ENCODE measurements at places on chromosomes 7 and 10.

GRCh38 chr7:94697035-94697974 is 41.4 kb upstream of the SGCE start:
- peak; percentile 92 for DNase-seq

DNA sequence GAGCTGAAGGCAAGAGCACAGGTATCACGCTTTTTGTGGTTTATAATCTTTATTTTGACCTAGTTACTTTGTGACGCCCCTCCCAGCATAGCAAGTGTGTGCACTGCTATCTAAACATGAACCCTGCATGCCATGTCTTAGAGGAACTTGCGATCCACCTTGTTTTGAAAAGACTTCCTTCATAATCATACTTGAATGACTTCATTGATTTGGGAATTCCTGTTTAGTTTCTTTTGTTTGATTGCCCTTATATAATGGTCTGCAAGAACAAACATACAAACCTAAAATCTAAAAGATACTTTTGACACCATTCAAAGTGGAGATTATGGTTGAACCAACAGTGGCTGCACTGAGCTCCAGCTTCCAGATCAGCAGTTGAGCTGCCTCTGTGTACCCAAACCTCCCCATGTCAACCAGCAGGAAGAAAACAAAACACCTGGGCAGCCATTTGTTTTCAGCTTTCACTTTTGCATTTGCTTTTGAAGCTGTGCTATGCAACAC is 132.6 kb downstream of the CELF2 start:
- DNase-seq, result no peak

GRCh38 chr10:51403521-51403920 is 295.9 kb downstream of the CSTF2T start:
- no peak for DNase-seq

DNA sequence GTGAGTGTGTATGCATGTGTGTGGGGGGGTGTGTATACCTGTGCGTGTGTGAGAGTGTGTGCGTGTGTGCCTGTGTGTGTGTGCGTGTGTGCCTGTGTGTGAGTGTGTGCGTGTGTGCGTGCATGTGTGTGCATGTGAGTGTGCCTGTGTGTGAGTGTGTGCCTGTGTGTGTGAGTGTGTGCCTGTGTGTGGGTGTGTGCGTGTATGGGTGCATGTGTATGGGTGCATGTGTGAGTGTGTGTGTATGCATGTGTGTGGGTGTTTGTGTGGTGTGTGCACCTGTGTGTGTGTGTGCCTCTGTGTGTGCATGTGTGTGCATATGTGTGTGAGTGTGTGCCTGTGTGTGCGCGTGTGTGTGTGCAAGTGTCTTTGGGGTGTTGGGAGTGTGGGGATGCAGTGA is 6.4 kb downstream of the ANTXRL start:
- no peak for DNase-seq

- no peak for DNase-seq
These were observed 217.8 kb upstream of the NRP1 start for GRCh38 chr10:33552290-33552689.

- peak; percentile 55 for DNase-seq
These were observed 1.1 kb downstream of the KIAA1217 start for GRCh38 chr10:24209946-24210491.

- DNase-seq, result no peak
These were observed 32.3 kb downstream of the PPP2R2D start for GRCh38 chr10:131933016-131933695.

DNA sequence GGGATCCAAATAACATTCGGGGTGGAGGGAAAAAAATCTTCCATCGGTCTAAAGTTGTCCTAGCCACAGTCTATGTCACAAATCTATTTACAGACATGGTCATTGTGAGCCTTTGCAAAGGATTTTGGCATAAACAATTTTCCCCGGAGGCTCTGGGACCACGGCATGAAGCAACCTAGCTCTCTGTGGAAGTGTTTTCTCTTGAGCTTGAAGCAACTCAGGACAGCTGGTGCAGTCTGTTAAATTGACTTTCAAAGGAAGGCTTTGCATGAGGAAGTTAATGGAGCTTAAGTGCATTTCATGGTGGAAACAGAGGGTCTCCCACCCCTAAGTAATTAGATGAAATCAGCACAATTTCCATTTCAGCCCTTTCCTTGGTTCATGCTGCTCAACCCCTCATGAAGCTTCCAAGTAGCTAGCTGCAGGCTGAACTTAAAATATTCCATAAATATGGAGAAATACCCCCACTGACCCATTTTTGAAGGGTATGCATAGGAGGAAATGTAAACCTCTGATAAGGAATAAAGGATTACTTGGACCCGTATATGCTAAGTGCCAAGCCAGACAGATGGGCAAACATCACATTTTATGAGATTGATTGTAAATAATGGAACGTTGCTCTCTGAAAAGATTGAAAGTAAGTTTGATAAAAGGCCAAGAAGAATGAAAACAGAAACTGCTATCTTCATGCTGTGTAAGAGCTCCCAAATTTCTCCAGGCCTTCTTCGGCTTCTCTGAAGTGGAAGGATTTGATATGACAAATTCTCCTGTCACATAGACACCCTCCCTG is 39.9 kb downstream of the CCDC3 start:
- no peak for DNase-seq

GRCh38 chr10:75987616-75988015 is 556.2 kb downstream of the LRMDA start:
- DNase-seq, result no peak

GRCh38 chr10:30437031-30437841 is 3.3 kb downstream of the MAP3K8 start:
- no peak for DNase-seq

GRCh38 chr7:29406366-29406765 is 157.3 kb upstream of the PRR15 start:
- DNase-seq, result no peak

GRCh38 chr7:5495581-5496375 is 72.1 kb upstream of the TNRC18 start:
- no peak for DNase-seq

GRCh38 chr7:141511676-141512396 is 39.4 kb upstream of the AGK start:
- DNase-seq, result no peak

- no peak for DNase-seq
These were observed 34.6 kb upstream of the ANTXRL start for GRCh38 chr10:46251857-46252847.

DNA sequence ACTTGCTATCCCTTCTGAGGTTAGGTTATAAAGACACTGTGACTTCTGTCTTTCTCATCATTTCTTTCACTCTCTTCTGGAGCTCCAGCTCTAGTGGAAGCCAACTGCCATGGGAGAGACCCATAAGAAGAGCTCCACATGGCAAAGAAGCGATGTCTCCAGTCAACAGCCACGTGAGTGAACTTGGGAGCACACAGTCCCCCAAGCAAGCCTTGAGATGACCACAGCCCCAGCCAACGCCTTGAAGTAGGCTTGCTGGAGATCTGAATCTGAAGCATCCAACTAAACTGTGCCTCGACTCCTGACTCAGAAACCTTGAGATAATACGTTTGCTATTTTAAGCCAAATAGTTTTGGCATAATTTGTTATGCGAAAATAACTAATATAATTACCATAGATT is 181.7 kb upstream of the GDF10 start:
- no peak for DNase-seq

- no peak for DNase-seq
These were observed 24.1 kb upstream of the ABCA13 start for GRCh38 chr7:48147078-48147591.

GRCh38 chr7:104124893-104125477 is 82.8 kb downstream of the ORC5 start:
- DNase-seq, result no peak

DNA sequence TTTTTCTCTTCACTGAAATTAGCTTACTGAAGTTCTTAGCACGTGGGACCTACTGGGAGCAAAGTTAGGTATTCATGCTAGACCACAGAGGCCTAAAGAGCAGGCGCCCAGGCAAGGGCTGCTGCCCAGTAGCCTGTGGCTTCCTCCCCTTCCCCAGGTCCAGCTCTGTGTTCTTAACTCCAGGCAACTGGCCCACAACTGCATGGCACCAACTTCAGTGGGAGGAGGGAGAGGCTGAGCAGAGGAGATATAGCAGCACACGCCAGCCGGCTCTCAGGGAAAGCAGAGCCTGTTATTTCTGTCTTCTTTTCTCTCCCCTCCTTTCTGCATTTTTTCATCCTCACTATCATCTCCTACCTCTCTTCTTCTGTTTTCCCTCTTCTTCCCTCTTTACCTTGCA is 67.4 kb downstream of the PCGF5 start:
- DNase-seq, result no peak

DNA sequence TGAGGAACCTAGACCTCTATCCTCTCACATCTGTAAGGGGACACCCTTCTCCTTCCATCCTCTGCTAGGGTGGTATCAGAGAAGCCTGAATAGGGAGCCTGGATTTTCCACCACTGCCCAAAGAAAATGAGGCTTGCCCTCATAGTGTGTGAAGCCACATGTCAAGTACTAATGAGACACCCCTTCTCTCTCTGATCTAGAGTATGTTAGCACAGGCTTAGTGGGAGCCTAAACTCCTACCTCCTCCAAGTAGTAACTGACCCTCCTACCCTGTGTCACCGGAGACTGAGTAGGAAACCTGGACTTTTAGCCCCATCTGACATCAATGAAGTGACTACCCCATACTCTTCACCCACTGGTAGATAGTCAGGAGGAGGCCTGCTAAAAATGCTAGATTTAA is 65.6 kb downstream of the PHYHIPL start:
- DNase-seq, result no peak

GRCh38 chr7:97630116-97630515 is 101.8 kb upstream of the TAC1 start:
- DNase-seq, result no peak

- no peak for DNase-seq
These were observed 2.2 kb upstream of the GET4 start for GRCh38 chr7:874031-874749.

DNA sequence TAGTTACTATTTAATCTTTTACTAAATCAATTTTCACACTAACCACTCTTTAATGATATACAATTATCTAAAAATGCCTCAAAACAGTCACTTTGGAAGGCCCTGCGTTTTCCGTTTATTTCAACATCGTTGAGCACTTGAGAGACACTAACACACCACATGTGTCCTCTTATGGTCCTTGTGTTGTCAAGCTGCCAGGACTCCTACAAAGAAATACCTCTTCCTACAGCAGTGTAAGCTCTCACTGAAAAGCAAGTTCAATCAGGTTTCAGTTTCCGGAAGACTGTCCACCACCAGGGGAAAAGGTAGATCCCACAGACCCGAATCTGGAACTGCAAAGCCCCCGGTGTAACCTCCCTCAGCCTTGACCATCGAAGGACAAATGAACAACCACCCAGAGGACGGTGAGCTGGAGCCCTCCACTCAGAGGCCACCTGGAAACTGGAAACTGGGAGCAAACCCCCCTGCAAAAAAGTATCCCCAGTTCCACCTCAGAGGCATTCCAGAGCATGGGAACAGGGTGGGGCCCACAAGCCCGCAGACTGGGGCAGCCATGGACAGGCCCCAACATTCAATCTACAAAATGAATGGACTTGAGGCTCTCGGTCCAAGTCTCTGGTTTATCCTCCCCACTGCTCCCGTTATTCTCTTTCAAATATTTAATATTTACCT is 37.6 kb downstream of the KCNH2 start:
- DNase-seq, result no peak

GRCh38 chr10:77286531-77287508 is 350.8 kb downstream of the KCNMA1 start:
- DNase-seq, result no peak

DNA sequence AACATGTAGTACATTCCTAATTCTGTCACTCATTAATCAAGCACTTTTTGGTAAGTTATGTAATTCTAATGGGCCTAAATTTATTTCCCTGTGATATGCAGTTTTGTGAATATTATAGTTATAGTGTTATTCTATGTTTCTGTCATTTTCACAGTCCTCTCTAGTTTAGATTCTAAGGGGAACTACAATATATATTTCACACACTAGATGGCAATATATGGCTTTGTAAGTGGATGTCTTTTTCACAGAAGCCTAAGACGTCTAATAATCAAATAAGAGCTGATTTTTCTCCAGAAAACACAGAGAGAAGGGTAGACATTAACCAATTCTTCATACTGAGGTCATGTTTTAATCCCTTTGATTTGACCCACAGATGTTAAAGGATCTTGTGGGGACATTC is 18.0 kb downstream of the RNLS start:
- no peak for DNase-seq

- DNase-seq, result no peak
These were observed 16.1 kb downstream of the SFRP5 start for GRCh38 chr10:97755718-97756117.

DNA sequence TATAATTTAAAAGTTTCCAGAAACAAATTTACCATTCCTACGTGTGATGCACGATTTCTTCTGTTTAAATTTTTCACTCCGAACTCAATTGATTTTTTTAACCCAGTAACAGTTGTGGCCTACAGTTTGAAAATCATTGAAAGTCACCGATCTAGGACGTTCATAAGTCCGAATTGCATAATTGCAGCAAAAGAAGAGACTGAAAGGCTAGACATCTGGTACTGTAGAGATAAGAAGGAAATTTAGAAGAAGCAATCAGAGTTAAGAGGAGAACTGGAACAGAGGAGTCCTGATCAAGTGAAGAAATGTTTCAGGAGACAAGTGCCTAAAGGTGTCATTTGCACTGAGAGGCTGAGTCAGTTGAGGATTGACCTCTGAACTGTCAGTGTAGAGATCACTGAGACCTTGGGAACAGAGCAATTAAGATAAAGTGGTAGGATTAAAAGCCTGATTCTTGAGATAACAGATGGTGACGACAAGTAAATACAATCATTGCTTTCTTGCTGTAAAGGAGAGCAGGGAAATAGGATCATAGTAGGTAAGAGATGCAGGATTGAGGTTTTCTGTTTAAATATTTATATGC is 73.5 kb downstream of the ZFAND4 start:
- no peak for DNase-seq

- DNase-seq, result no peak
These were observed 57.5 kb upstream of the ZNF32 start for GRCh38 chr10:43706166-43706565.

GRCh38 chr10:71880425-71881306 is 29.6 kb upstream of the PSAP start:
- DNase-seq, result no peak

- DNase-seq, result no peak
These were observed 18.3 kb upstream of the TMEM26 start for GRCh38 chr10:61471491-61471890.

GRCh38 chr7:100677308-100678267 is 4.0 kb downstream of the GNB2 start:
- DNase-seq, result no peak

GRCh38 chr7:51591223-51591622 is 274.6 kb upstream of the COBL start:
- DNase-seq, result no peak

GRCh38 chr7:126026421-126027088 is 1096.9 kb upstream of the POT1 start:
- DNase-seq, result no peak

- DNase-seq, result no peak
These were observed 1.5 kb downstream of the IL6 start for GRCh38 chr7:22728401-22729029.

- DNase-seq, result no peak
These were observed 9.5 kb downstream of the BUD31 start for GRCh38 chr7:99418260-99418659.

DNA sequence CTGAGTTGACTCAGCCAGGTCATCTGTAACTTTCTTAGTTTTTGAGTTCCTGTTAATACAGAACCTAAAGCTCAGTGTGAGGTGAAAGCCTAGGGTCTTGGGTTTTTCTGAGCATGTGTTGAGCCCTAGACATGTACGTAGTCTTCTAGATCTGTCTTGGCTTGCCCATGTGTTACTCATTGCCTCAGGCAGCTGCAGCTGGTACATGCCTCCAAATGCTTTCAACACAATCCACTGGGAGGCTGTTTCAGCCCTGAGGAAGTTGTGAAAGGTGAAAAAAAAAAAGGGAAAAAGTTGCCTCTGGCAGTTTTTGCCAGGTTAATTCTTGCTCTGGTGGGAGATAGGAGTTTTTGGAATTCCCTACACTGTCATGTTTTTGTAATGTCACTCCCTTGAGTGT is 134.6 kb downstream of the RNF216 start:
- peak; percentile 87 for DNase-seq
